ENCODE measurements at places on chromosomes 1 and 21. TPM values are rescaled to one million over a fixed set of nuclear protein-coding genes. Genes with fewer than 3 reads are reported as not detected.

DNA sequence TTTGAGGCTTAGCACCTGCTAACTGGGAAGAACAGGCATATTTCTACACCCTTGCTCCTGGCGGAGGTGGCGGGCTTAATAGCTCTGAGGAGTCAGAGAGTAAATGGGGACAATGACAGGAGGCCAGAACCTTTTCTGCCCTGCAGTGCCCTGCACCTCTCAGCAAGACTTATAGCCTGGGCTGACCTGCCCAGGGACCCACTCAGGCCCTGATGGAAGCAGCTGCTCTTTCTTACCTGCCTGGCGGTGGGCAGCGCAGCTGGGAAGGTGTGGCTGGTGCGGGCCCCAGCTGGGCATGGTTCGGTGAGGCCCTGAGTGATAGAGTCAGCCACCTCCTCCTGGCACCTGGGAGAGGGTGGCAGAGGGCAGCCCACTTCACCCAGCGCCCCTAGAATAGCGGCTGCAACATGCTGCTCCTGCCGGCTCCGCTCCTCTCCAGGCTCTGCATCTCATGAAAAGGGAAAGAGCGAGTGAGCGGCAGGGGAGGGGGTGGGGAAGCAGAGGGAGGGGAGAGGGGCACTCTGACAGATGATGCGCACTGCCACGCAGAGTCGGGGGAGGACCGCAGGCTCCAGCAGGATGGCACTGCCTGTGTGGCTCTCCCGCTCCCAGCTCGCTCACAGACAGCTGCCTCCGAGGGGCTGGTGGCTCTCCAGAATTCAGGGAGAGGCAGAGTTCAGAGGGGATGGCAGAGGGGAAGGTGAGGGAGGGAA, at the start of gene RGS8:
Gene RGS8, minus strand, starts transcription at position 472 of the 713 bp plus-strand sequence. CDS start 14,938 bp downstream, outside the sequence.
- DNase-seq = no peak

LORICRIN gene
- polyA plus RNA-seq = not detected

GRCh38 chr1:165397944-165398343, 41.4 kb upstream of the LMX1A start:
- no peak for DNase-seq

DNA sequence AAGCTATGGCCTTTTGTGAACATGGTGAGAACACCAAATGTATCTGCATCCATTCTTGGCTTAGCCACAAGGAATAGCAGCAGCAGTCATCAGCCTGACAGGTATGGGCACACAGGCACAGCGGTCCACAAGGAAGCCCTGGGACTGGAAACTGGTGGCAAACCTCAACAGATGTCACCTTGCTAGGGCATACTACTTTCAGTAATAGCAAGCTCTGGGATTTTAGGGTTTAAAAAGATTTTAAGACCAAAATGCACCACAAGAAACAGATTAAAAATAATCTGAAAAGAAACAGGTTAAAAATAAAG, 9.7 kb upstream of the CADM3 start:
- DNase-seq = no peak

TMEM52 gene
- polyA plus RNA-seq = 134 TPM

OR6K3 gene
- not detected for polyA plus RNA-seq

GRCh38 chr1:223760833-223761232, 48.5 kb downstream of the CAPN2 start:
- DNase-seq = no peak

All from hindlimb muscle (tissue), 1 donor.